Activated CD4-positive, alpha-beta T cell treated with anti-CD3 and anti-CD28 coated beads for 48 hours (primary cell): ENCODE measurements at places on chromosomes 13 and 19.

- no peak for DNase-seq
Observed at GRCh38 chr13:113535381-113535781, 44.9 kb upstream of the DCUN1D2 start.

DNA sequence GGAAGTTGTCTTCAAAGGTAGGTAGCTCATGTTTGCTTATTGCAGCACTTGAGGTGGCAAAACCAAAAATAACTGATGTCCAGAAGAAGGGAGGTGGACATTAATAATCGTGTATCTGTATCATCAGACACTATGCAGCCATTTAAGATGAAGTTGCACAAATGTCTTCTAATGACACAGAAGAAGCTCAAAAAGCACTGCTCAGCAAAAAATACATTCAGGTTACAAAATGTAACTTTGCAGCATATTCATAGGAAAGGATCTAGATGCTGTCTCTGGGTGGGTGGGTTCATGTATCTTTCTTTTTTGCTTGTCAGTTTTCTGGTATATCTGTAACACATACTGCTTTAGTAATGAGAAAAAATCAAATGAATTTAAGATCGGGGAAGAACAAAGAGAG lies 247.8 kb downstream of the DNAJC15 start:
- no peak for DNase-seq

DNA sequence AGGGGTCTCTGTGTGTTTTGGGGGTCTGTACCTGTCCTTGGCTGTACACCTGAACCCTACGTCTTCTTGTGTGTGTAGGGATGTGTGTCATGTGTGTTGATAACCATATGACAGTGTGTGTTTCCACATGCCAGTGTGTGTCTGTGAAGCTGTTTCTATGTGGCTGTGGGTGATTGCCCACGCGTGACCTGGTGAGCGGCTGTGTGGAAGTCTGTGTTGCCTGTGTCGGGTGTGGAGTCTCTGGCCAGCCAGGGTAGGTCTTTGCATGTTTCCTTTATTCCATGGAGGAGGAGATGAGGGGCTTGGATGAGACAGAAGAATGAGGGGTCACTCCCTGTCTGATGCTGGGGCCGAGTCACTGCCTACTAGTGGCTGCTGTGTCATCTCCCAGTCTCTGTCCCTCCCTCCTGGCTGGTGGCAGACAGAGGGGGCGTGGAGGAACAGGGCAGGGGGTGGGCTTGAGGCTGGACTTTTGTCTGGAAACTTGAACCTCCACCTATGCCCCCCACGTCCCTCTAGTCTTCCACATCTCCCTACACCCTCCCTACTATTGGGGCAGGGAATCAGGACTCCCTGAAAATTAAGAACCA lies 2.8 kb upstream of the FOSB start:
- DNase-seq: no peak

DNA sequence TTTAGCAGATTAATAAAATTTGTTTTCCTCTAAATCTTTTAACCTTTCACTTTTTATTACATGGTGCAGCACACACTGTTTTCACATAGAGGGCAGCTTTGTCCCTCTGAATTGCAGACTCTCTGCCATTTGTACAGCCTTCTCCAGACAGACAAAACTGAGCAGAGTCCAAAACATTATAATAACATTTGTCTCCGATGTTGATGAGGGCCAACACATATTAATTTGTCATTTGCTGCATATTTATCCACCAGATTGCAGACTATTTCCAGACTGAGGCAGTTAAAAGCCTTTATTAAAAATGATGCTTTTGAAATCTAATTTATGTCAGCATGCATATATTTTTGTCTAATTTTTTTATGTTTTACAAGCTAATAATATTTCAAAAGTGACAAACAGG lies 1251.9 kb upstream of the SLC10A2 start:
- no peak for DNase-seq

- DNase-seq: no peak
Observed at GRCh38 chr13:66159511-66159910, 1070.6 kb downstream of the PCDH9 start.

DNA sequence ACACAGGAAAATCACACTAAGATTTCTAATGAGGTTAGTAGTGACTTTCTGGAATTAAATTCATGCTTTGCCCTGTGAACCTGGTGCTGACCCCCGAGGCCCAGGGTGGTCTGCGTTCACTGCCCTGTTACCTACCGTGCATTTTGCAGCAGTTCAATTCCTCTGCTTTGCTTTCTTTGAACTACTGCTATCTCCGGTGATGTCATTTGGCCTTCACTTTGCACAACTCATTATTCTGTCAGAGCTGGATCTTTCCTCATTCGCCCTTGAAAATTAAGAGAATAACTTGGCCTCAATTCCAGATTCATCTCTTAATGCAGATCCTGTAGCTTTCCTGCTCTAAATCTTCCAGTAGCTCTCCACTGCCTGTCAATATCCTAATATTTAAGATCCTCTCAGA lies 8.8 kb upstream of the LRRC63 start:
- DNase-seq: no peak

DNA sequence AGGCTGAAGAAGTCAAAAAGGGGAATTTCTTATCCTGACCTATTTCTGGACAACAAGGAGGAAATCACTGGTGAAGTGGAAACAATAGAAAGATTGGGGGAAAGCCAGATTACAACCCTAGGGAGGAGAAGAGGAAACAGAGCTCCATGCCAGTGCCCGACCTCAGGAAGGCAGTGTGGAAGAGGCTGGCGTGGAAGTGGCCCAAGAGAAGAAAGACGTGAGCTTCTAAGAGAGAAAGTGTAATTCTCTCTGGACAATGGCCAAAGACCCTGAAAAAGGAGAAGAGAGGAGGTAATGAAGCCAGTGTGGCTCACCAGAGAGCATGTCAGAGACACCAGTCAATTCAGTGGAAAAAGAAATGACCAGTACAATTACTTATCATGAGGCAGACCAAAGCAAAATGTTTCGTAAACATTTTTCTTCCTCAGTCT lies 52.6 kb upstream of the URAD start:
- DNase-seq: no peak

DNA sequence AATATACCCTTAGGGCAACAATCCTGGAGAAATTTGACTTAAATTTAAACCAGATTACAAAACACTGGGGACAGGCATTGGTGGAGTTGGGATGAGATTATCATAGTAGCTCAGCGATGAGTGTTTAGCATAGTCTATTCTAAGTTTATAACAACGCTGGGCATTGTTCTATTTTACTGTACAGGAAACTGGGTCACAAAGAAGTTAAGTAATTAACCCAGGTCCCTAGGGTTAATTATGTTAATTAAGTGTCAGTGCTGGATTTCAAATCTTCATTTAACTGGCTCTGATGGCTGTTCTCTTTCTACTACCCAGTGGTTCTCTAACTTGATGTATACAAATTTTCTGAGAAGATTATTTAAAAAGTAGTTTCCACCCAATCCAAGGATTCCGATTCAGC lies 388.9 kb downstream of the KCNRG start:
- DNase-seq: no peak

GRCh38 chr13:68234274-68234673 lies 1004.1 kb upstream of the PCDH9 start:
- no peak for DNase-seq

- no peak for DNase-seq
Observed at GRCh38 chr19:18293642-18294466, 12.4 kb upstream of the JUND start.

DNA sequence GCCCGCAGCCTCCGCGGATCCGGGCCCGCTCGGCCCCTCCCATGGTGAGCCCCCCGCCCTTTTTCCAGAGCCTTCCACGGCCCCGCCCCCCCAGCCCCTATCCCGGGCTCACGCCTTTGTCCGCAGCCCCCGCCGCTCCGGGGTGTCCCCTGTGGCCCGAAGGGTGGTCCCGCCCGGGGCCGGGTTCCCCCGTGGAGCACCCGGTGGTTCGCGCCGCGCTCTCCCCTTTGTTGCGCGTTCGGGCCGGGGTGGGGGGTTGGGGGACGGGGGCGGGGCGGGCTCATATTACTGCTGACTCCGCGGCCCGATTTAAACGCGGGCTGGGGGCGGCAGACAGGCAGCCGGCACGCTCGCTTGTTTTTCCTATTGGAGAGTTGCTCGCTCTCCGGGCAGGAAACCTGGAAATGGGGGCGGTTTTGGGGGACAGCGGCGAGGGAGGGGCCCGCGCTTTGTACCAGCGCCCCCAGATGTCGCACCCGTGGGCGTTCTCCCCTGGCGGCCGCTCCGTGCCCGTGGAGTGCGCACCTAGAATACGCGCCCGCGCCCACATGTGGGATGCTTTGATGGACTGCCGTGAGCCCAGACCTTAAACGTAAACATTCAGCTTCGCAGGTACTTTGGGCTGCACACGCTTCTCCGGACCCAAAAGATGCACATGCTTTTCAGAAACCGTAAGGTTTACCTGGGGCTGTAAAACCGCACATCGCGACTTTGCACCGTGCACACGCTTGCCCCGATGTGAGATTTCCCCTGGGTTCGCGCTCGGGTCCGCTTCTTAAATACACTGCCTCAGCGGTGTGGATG lies 699 bp downstream of the PTOV1 start:
- DNase-seq: no peak

GRCh38 chr19:4571305-4571917 lies 11.9 kb upstream of the SEMA6B start:
- no peak for DNase-seq

- DNase-seq: peak; percentile 16
Observed at GRCh38 chr19:45251452-45252354, 632 bp downstream of the MARK4 start.

- DNase-seq: no peak
Observed at GRCh38 chr13:24624363-24624762, 55.8 kb upstream of the ATP12A start.

DNA sequence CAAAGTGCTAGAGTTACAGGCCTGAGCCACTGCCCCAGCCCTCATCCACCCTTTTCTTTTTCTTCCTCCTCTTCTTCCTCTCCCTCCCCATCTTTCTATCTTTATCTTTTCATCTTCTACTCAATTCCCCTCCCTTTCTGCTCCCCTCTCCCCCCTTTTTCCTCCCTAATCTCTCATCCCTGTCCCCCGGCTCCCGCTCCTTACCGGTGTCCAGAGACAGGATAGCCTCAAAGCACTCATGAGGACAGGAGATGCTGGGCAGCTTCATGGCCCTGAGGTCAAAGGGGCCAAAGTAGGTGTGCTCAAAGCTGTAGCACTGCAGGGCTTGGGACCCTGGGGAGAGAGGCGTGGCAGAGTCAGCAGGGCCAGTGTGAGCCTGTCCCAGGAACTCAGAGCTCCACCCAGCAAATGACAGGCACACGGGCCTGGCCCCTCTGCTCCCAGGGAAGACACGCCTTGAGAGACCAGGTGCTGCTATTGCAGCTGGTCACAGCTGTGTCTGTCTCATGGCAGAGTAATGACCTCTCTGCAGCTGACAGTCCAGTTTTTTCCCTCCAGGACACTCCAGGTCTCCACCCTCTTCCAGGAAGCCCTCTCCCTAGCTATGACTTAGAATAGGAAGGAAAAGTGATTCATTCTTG lies 2.6 kb downstream of the LYPD5 start:
- DNase-seq: no peak

DNA sequence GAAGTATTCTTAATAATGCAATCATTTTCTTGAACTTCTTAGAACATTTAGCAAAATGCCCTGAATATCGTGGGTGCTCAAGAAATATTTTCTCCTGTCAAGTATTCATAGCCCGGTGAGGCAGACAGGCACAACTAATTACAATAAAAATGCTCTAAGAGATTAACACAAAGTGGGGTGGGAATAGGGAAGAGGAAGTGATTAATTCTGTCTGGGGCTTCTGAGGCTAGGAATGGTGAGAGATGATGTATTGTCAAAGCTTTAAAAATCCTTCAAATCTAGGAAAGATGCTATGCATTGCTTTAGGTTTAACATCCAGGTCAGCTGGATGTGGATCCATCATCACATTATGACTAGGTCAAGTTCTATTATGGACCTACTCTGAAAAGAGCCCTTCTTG lies 66.9 kb upstream of the POSTN start:
- DNase-seq: no peak

DNA sequence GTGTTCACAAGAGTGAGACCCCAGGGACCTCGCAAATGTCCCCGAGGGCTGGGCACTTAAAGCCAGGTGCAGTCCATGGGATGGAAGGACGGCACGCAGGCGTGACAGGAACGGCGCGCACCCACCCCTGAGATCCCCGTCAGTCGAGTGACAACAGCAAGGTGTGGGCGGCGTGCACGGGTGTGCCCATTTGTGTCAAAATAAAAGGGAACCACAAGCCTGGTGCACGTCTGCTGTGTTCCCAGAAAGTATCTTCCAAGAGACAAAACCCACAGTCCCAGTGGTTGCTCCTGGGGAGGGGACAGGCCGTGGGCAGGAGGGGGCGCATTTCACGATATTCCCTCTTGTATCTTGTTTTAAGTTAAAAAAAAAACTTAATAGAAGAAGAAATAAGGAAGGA lies 15.7 kb upstream of the CACTIN start:
- no peak for DNase-seq

DNA sequence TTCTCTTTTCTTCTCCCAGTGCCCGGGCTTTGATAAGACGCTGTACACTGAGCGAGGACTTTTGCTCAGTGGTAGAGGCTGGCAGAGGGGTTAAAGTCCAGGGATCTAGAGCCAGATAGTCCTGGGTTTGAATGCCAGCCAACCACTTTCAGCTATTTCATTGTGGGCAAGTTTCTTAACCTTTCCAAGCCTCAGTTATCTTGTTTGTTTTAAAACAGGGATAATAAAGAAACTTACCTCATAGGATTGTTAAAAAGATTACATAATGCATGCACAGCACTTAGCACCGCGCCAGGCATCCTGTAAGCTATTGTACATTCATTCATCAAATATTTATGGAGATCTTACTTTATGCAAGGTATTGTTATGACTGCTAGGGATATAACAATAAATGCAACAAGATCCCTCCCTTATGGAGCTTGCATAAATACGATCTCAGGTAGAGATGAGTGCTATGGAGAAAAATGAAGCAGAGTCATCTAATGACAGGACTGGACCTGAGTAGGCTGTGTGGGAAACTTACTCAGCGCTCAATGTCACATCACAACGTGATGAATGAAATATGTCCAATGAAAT lies 70.8 kb downstream of the LNX2 start:
- DNase-seq: no peak

GRCh38 chr13:59885076-59885475 lies 278.7 kb downstream of the DIAPH3 start:
- DNase-seq: no peak

DNA sequence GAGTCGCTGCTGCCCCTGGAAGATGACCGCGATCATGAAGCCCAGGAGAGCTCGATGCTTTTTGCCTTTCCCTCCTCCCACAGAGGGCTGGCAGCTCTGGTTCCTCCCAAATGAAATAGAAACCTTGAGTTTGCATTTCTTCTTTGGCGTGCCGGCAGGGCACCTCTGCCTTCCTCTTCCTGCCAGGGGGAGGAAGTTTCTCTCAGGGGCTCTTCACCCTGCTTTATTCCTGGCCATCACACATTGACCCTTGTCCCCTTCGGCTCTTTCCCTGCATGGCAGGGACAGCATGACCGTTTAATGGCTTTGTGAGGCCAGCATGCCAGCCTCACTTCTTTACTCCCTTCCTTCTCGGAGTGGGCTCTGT lies 47.9 kb downstream of the ACTN4 start:
- no peak for DNase-seq

GRCh38 chr19:8163759-8164158 lies 14.4 kb upstream of the FBN3 start:
- no peak for DNase-seq

GRCh38 chr19:2638417-2638940 lies 64.0 kb downstream of the GNG7 start:
- DNase-seq: no peak
